ENCODE measurements at places on chromosomes 11 and 22.

DNA sequence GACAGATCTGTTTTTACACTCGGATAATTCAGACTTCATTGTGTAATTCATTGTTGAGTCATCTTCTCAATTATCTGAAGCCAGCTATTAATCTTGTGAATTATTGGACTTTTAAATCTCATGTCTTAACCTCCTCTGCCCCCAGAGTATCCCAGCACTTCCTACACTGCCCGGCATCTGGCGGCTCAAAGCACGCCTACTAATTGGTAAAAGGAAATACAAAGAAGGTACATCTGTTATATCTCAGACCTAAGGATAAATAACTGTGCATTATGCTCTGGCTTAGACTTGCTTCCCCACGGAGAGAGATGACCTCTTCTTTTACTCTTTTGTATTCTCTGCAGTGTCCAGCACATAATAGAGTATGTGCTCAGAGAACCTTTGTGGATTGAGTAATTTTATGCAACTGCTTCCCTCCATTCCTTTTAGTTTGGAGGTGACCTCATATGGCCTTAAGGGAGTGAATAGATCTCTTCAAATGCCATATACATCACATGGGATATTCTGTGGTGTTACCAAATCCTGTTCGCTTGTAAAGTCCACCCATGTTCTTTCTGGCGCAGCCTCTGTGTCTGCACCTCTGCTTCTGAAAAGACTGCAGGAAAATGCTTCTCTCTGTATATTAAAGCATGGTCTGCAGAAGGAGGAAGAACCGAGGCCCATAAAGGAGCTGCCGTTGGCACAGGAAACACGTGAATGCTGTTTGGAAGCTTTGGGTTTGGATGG lies 125.6 kb upstream of the SORL1-AS1 start:
- no peak for DNase-seq

- no peak for DNase-seq
Observed at GRCh38 chr22:19993926-19994325, 22.7 kb downstream of the ARVCF start.

GRCh38 chr11:27717801-27718229 lies 17.6 kb upstream of the BDNF start:
- DNase-seq: no peak

GRCh38 chr11:83982825-83983224 lies 696.7 kb upstream of the CCDC90B start:
- no peak for DNase-seq

DNA sequence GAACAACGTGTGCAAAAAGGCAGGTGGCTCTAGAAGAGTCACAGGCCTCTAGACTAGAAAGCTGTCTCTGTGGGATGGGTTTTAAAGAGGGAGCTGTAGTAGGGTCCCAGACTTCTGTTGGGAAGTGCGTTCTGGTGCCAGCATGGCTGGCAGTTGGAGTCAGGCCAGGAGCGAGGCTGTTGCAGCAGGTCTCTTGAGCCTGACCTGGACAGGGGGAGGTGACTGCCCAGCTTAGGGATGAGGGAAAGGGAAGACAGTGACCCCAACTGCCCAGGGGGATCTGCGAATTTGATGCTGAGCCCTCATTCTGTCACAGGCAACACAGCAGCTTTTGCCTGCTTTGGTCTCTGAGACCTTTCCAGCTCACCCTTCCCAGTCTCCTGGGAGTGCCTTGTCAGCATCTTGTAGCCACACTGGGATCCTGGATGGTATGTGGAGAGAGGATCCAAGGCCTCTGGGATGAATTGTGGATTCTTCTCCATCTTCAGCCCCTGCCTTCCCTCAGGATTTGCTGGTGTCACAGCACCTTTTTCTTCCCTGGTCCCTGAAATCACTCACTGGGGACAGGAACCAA lies 3.4 kb downstream of the TSKU start:
- DNase-seq: no peak

DNA sequence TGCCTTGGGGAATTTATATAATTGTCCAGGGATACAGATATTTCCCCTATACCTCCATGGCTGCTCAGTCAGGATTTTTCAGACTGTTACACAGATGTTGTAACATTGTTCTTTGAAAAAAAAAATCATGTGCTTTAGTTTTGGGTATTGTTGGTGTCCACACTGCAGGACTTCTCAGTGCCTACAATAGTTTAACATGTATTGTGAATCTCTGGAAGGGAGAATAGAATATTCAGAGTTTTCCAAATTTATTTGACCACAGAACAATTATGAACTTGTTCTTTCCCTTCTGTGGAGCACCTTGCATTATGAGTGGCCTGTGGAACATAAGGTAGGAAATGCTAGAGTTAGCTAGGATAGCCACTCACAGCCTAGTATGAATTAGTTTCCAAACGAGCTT lies 14.5 kb downstream of the CRYBA4 start:
- DNase-seq: no peak

DNA sequence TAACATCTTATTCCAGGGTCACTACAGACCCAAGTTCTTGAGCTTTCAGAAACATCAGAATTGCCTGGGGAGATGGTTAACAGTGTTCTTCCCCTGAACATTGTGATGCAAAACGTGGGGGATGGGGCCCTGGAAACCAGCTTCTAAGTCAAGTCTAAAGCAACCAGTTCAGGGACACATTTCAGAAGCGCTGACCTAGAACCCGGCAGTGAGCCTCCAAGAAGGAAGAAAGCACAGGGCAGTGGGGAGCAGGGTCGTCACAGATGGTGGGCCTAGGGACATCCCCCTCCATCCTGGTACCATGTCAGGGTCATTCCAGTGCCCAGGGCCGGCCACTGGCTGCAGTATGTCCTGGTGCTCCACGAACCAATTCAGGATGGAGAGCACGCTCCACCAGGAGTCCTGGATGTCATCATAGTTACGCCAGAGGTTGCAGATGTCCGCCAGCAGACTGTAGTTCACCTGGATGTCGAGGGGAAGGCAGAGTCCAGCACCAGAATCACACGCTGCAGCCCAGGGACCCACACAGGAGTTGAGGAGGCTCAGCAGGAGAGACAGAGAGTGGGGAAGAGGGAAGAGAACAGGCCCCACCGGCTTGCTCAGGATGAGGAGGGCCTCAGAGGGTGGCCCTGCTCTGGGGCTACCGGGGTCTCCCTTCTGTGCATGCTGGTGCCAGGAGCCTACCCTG lies 5.0 kb downstream of the NAGA start:
- DNase-seq: no peak

GRCh38 chr11:32426192-32426591 lies 9.1 kb downstream of the WT1 start:
- no peak for DNase-seq

GRCh38 chr11:118078911-118079411 lies 2.1 kb downstream of the TMPRSS4 start:
- DNase-seq: no peak

GRCh38 chr11:85974122-85974521 lies 94.8 kb downstream of the PICALM start:
- DNase-seq: no peak

DNA sequence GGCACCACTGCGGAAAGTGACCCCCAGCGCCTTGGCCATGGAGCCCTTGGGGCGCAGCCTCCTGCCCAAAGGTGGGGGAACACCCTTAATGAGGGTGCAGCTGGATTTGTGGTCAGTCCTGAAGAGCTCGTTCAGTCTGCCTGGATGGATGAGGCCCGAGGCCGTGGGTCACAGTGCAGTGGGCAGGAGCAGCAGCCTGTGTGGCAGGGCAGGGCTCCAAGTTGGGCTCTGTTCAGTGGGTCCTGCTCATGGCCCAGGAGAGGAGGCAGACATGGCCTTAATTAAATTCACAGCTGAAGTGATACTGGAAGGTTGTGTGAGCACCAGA lies 33.3 kb downstream of the FAM83F start:
- no peak for DNase-seq

DNA sequence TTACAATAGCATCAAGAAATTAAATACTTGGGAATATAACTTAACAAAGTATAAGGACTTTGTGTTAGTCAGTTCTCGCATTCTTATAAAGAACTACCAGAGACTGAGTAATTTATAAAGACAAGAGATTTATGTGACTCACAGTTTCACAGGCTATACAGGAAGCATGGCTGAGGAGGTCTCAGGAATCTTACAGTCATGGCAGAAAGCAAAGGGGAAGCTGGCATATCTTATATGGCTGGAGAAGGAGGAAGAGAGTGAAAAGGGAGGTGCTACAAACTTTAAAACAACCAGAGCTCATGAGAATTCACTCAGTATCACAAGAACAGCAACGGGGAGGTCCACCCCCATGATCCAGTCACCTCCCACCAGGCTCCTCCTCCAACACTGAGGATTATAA lies 32.0 kb upstream of the CCDC134 start:
- no peak for DNase-seq

DNA sequence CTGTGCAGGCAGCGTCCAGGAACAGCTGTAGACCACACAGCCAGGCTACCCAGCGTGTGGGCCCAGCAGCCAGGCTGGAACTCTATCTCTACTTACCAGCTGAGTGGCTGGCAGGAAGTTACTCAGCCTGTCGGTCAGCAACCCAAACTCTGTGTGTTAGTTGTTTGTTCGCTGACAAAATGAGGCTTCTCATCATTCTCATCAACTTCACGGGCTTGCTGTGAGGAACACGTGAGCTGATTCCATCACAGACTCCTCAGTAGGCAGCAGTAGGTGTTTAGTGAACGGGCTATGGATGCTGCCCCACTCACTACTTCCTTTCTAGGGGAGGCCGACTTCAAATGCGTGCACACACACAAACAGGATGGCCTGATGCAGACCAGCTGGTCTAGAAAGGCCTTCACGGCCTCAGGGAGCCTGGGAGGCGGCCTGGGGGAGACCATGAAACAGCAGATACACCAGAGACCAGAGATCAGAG lies 830 bp upstream of the SPDYC start:
- DNase-seq: peak; percentile 28

- no peak for DNase-seq
Observed at GRCh38 chr22:20607157-20607907, 99.9 kb downstream of the MED15 start.

DNA sequence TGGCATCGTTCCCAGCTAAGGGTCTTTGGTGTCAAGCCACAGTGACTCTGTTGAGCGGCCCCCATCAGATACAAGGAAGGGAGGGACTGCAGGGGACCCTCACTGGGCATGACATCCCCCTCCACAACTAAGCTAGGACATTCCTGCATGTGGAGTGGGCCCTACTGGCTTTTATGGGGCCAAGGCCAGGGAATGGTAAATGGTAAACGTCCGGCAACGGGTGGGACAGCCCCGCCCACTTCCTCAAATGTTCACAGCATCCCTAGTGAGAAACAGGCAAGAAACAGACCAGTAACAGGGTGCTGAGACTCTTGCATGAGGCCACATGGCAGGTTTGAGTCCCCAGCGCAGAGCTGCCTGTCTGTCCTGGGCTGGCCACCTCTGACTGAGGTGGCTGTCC lies 4.4 kb downstream of the TMPRSS6 start:
- DNase-seq: no peak

DNA sequence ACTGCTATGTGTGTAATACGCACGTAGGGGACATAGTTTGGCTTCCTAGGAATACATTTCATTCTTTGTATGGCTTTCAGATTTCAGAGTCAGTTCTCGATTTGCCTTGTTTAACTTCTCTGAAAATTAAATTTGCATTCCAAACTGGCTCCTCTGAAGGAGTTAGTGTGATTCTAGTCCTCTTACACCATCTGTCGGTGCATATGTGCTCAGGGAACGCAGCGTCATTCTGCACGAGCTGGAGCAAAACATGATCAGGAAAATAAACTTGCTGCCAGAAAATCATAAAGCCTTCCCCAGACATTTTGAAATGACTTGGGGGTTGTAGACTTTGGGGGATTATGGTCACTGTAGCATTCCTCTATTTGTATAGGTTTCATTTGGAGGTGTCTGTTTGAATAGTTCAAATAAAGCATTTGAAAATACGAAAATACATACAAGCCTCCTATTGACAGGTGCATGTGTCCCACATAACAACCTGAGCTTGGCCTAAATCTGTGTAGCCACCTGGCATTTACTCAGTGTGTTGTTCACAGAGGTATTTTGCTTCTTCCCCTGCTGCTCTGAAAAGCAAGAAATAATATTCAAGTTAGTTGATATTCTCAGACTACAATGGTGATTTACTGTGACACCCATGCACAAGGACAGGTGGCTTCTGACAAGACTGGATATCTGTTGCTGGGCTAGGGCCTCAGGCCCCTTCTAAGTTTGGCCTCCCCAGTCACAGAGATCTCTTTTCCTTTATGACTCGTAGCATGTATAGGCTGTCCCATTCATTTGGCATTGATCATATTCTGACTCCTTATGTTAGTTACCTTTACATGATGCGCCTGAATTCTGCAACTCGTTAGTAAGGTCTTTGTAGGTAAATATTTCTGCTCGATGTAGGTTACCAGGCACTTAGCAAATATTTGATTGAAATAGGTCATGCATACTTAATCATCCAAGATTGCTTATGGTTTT lies 81.6 kb upstream of the SORL1-AS1 start:
- no peak for DNase-seq

GRCh38 chr11:126226334-126227084 lies 14.9 kb downstream of the FAM118B start:
- no peak for DNase-seq

DNA sequence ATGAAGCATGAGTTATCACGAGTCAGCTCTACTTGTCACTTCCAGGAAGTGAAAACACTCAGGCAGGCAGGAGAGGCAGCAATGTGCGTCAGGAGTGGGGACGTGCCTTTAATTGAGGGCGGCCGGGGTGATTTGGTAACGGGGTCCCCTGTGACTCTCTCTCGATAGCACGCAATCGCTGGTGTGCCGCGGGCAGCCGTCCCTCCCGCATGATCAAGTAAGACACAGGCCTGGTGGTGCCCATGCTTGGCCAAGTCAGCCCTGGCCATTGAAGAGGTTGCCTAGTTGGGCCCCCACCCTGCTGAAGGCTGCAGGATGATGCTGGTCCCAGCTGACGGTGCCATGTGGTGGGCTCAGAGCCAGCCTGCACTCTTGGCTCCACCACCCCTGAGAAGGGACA lies 29.7 kb downstream of the CACNG2 start:
- DNase-seq: no peak

DNA sequence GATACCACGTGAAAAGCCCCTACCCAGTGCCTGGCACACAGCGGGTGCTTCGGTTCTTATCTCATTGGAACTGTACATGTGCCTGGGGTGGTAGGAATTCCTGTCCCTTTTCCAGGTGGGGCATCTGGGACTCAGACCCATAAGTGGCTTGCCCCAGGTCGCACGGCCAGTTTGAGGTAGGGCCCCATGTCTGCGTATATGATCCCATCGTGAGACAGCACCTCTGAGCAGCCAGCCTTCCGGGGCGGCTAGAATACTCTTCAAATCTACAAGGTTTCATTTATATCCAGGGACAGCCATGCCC lies 33.5 kb upstream of the SMIM38 start:
- DNase-seq: no peak

GRCh38 chr22:17412232-17412631 lies 43.0 kb downstream of the CECR2 start:
- DNase-seq: no peak

DNA sequence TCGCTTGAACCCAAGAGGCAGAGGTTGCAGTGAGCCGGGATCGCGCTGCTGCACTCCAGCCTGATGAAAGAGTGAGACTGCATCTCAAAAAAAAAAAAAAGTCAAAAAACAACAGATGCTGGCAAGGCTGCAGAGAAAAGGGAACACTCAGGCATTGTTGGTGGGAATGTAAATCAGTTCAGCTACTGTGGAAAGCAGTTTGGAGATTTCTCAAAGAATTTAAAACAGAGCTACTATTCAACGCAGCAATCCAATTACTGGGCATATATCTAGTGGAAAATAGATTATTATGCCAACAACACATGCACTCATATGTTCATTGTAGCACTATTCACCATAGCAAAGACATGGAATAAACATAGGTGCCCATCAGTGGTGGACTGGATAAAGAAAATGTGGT lies 89.7 kb downstream of the EFCAB6 start:
- no peak for DNase-seq
